ENCODE measurements at places on chromosomes 3 and 15.

DNA sequence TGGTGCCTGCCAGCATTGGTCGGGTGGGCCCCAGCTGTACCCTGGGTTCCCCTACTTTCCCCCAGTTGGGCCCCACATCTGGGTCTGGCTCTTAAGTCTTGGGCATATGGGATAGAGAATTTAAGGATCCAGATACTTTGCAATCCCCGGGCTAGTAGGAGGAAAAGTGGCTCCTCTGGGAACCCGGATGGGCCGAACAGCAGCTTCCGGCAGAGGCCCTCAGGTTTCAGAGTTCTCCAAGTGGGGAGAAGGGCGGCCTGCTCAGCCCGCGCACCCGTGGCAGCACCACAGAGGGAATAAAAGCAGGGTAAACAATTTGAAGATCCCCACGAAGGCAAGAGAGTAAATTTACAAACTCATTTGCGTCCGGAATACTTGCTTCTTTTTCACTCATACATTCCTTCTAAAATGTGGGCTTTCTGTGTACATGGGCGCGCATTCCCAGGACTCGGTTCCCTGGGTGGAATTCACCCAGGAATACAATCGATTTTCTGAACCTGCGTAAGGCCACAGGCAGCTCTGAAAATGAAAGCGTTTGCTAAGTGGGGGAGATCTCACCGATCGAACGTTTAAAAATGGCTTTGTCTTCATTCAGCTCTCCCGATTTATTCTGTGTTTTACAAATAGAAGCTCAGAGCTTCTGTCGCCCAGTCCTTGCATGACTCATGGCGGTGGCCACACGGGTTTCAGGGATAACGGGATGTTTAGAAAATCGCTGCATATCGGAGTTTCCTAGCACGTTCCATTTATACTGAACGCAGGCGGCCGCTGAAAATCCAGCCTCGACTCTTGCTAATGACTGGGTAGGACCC lies 74.0 kb upstream of the POLG start:
- DNase-seq: no peak

DNA sequence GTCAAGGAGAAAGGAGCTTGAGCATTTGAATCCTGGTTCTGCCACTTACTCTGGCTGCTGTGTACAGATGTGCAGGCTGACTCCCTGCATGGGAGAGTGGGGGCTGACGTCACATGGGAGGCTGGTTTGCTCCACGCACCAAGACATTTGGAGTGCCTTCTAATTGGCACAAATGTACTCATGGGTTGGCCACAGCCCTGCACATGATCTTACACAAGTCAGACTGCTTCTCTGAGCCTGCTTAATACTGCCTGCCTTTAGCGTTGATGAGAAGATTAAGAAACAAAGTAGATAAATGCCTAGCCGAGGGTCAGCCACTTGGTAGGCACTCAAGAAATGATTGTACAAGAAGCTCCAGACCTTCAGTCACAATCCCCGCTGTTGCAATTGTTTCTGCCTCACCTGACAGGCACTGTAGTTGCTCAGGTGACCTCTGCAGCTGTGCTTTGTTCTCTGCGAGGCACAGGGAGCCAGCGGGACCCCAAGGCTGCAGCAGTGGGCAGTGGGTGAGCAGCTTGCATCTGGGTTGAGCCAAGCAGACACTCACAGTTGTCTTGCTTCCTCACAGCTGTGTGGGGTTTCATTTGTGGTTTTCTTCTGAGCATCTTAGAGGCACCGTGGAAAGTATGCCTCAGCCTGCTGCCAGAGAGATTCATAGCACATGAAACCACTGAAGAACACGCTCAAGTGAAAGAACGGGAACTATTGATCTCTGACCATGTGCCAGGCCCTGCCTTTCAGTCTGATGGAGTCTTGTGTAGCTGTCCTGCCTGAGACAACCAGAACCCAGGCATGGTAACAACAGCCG lies 33.1 kb downstream of the GRK7 start:
- DNase-seq: peak; percentile 79

GRCh38 chr3:171028779-171029232 lies 2.3 kb upstream of the SLC2A2 start:
- no peak for DNase-seq

DNA sequence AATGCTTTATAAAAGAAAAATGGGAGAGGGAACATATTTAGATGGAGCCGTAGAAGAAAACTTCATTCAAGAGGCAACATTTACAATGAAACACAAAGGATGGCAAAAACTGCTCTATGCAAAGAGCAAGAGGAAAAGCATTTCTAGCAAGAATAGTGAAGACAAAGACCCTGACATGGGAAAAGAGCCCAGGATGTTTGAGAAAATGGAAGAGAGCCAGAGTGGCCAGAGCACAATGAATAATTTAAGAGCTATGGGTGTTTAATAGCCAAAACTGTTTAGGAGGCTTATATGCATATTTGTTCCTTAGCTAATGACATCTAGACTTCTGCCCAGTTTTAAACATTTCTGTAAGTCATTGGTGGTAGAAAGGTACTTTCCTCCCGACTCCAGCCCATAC lies 25.4 kb upstream of the SEMA6D start:
- no peak for DNase-seq

- DNase-seq: peak; percentile 5
These were observed 336.7 kb upstream of the ZNF717 start for GRCh38 chr3:76122007-76122406.

DNA sequence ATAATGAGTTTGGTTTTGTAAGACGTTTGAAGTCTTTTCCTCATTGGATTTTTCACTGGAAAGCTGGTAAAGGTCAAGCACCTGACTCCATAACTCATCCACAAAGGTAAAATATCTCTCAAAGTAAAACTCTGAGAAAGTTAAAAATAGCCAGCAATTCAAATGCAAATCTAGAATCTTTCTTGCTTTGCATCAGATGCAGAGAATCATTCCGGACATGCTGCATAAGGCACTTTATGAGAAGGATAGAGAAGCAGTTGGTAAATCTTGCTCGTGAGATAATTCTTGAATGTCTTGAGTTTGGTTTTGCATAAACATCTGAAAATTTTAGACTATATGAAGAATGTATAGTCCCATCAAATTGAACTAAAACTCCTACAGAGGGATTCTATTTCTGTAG lies 9.1 kb downstream of the KCNMB2 start:
- DNase-seq: no peak

DNA sequence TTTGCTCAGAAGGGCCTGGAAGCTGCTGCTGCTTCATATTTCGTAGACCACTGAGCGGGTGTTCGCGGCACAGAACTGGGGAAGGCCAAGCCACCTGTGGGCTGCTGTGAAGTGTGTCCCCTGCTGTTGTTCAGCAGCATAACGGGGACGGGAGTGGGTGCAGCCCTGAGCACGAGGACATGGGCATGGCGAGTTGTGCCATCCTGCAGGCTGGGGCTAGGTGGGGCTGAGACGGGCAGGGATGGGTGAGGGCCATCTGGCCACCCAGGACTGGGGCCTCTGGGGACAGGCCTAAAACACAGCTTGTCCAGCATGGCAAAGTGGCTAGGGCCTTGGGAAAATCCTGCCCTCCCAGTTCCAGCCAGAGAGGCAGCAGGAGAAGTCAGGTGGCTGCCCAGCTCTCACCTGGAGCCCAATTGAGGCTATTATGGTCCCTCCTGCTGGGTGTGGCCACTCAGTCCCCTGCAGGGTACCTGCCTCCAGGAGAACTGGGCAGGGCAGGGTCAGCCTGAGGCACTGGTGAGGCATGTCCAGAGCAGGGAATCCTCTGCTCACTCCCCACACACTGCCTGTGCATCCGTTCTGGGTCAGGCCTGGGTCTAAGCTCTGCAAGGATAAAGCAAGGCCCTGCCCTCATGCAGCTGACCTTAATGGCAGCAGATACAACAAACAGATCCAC lies 29.5 kb downstream of the CFAP100 start:
- DNase-seq: no peak

- no peak for DNase-seq
These were observed 820 bp upstream of the HMCES start for GRCh38 chr3:129277829-129278271.

- DNase-seq: peak; percentile 50
These were observed 7.0 kb upstream of the RNF111 start for GRCh38 chr15:58980351-58980939.

GRCh38 chr3:36373666-36374065 lies 6.6 kb upstream of the STAC start:
- DNase-seq: no peak

DNA sequence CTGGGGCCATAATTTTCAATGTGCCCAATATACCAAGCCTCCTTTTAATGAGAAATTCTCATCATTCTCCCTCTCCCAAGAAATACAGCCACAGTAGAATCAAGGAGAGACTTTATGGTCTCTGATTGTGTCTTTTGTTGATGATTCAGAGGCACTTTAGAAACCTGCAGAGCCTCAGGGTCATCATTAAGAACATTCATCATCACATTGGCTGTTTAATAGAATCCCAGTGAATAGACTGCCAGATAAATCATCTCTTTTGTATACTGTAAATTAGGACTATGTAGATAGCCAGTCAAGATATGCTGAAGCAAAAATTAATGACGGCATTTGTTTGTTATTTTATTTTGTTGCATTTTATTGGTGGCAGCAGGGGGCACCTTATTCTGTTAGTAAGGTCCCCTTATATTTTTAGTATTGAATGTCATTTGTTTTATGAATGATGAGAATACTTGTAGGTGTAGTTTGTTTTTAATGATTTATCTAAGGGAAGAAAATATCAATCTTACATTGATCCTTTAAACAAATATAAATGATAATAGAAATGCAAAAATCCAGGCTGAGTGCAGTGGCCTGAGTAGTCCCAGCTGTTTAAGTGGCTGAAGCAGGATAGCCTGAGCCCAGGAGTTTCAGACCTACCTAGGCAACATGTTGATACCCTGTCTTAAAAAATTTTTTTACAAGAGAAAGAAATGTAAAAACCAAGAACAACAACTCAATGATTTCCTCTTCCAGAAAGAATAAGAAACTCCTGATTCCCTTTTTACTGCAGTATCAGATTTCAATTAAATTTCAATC lies 138.8 kb downstream of the ZBBX start:
- no peak for DNase-seq

- no peak for DNase-seq
These were observed 151.2 kb upstream of the TMCO5A start for GRCh38 chr15:37783290-37783689.

- no peak for DNase-seq
These were observed 40.9 kb upstream of the PCSK6 start for GRCh38 chr15:101530224-101530958.

- no peak for DNase-seq
These were observed 130.8 kb upstream of the SNTN start for GRCh38 chr3:63521657-63522056.

DNA sequence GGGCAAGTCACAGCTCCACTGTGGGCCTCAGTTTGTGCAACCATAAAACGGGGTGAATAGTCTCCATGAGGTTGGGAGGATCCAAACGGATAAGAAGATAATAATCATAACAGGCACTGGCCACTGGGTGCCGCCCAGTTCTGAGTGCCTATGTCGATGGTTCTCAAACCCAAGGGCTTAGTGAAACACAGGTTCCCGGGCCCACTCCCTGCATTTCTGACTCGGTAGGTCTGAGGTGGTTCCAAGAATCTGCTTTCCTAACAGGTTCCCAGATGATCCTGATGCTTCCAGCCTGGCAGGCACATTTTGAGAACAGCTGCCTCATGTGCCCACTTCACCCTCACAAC lies 21.2 kb downstream of the ALS2CL start:
- no peak for DNase-seq

GRCh38 chr3:149975919-149976318 lies 5.2 kb upstream of the PFN2 start:
- no peak for DNase-seq

GRCh38 chr3:175732017-175732416 lies 872.9 kb downstream of the NAALADL2 start:
- DNase-seq: no peak

GRCh38 chr3:26624209-26624765 lies 1.7 kb downstream of the LRRC3B start:
- DNase-seq: no peak

GRCh38 chr3:168431491-168431890 lies 335.8 kb upstream of the GOLIM4 start:
- DNase-seq: no peak

DNA sequence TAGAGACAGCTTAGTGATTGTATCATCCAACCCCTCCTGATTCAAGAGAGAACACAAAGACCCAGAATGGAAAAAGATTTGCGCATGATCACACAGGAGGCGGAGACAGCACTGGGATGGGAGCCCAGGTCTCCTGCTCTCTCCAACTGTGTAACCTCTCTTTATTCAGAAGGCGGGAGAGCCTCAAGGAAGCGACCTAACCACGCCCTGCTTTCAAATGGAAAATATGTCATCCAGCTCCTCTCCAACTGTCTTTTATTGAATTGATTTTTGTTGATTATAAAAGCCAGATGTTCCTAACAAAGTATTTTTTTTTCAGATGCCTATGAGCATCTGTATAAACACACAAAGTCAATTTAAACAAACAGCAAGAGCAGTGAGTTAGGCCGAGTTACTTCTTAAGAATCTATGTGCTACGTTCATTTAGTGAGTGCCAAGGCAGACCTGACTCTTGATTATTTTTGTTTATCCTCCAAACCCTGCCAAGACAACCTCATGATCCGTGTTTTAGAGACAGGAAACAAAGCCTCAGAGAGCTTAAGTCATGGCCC lies 74.5 kb downstream of the BFSP2 start:
- DNase-seq: no peak

DNA sequence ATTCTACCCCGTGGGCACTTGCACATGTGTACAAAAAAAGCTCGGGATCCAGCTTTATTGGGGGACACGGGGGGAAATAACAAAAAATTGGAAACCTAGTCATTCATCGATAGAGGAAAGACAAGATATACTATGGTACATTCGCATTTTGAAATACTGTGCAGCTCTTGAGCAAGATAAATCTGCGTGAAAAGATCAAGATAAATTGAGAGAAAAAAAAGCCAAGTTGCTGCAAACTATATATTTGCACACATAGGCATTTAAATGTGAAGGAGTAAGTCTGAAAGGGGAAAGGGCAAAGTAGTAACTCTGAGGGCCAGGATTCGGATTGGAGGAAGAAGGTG lies 620 bp upstream of the UBR1 start:
- no peak for DNase-seq

DNA sequence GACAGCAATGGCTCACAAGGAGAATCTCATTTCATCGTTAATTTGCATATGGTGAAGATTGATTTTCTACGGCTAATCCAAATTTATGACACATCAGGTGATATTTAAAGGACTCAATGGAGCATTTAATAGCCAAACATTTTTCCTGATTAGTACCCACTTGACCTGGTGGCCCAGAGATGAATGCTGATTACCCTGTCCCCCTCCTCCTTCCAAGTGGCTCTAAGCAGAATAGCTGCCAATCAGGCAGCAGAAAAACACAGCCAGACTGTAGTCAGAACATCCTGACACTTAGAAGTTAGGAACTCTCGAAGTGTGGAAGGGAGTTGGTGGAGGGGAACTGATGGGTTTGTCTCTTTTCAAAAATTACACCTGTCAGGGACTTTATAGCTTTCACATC lies 302.5 kb downstream of the ZNF621 start:
- no peak for DNase-seq

All from inflammatory macrophage treated with lipopolysaccharide for 4 hours (primary cell).